Breast epithelium (tissue), 4 donors: ENCODE measurements at places on chromosomes 2 and 18. TPM values are rescaled to one million over a fixed set of nuclear protein-coding genes. Genes with fewer than 3 reads are reported as not detected.

DNA sequence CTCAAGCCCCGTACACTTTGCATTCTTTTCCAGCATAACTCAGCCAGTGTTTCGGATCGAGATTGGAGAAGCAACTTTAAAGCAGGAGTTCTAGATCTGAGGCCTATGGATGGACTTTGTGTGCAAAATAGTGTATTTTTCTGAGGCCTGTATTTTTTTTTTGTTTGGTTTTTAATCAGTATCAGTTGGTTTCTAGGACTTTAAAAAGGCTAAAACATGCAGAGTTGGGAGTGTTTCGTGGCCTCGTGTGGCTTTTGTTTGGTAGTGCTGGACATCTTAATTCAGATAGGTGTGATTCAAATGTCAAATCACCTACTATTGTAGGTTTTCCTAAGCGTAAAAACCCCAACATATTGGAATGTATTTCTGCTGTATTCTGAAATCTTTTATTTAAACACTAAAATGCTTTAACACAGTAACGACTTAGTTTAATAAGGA is 282 bp upstream of the PUS10 start:
- no peak for DNase-seq

- DNase-seq: peak; percentile 91
Measured at GRCh38 chr2:85420536-85421259, 2.2 kb downstream of the SH2D6 start.

DNA sequence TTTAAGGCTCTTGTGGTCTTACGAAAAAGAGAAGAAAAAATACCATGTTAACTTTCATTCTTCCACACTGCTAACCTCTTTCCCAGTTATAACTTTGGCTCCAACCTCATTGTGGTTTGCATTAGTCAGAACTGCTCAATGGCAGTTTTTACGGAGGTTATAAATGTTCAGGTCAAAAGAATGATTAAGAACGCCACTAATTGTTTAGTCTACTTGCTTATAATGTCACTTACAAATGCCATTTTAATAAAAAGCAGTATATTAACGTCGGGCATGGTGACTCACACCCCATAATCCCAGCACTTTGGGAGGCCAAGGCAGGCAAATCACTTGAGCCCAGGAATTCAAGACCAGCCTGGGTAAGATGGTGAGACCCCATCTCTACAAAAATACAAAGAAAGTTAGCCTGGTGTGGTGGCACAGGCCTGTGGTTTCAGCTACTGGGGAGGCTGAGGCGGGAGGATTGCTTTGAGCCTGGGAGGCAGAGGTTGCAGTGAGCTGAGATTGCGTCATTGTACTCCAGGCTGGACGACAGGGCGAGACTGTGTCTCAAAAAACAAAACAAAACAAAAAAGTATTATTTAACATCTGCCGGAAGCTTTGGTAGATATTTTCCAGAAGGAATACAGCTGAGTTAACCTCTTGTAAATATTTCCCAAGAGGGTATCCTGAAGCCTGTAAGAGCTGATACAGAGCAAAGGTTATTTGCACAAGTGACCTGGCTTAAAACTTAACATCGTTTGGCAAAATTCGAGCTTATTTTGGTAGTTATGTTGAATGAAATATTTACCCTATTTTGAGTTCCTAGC is 5.1 kb downstream of the AGPS start:
- DNase-seq: no peak

DNA sequence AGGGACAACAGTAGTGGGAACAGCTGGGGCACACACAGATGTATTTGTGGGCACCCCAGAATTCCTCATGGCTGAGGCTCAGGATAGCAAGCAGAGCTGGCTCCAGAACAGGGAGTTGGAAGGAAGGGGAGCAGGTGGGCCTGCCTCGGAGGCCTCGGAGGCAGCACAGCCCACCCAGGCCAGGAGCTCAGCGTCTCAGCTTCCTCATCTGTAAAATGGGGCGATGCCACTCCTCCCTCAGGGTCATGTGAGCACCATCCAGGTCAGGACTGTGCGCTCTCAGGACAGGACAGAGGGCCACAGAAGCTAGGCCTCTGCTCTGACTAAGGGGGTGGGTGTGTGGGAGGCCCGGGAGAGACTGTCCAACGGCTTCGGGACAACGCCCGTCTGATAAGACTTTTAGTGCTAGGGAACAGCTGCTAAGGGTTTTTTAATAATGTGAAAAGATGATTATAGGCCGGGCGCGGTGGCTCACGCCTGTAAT is 106.2 kb downstream of the HDAC4 start:
- no peak for DNase-seq

The ATOH8 gene
- 46.2 TPM for total RNA-seq
